MG63 (cell line): ENCODE measurements at places on chromosomes 1 and 21. TPM values are rescaled to one million over a fixed set of nuclear protein-coding genes. Genes with fewer than 3 reads are reported as not detected.

Gene GJA9
- not detected in 2 replicates for total RNA-seq

Gene DIO1
- total RNA-seq = not detected in 2 replicates

Gene CFHR2
- total RNA-seq = not detected in 2 replicates

Gene NBPF6
- total RNA-seq = 0.13 and 0.35 TPM in 2 replicates

Gene RHD
- not detected in 2 replicates for total RNA-seq

Gene GOLT1A
- total RNA-seq = not detected in 2 replicates

Gene KDF1
- total RNA-seq = not detected in 2 replicates

Gene GBP4
- 0.07 and 1.1 TPM in 2 replicates for total RNA-seq

Gene SHE
- total RNA-seq = not detected in 2 replicates

Gene UBL4B
- total RNA-seq = not detected in 2 replicates

Gene PIK3R3
- 2.5 and 3.4 TPM in 2 replicates for total RNA-seq

Gene RORC
- 0.63 TPM in 1 of 2 replicates, not detected in the other for total RNA-seq
